SJCRH30 (cell line): ENCODE measurements at places on chromosomes 2 and 18. TPM values are rescaled to one million over a fixed set of nuclear protein-coding genes. Genes with fewer than 3 reads are reported as not detected.

The PAIP2B gene
- total RNA-seq: 2.8 and 3.1 TPM in 2 replicates

The STON1 gene
- total RNA-seq: 12.5 and 13.7 TPM in 2 replicates

DNA sequence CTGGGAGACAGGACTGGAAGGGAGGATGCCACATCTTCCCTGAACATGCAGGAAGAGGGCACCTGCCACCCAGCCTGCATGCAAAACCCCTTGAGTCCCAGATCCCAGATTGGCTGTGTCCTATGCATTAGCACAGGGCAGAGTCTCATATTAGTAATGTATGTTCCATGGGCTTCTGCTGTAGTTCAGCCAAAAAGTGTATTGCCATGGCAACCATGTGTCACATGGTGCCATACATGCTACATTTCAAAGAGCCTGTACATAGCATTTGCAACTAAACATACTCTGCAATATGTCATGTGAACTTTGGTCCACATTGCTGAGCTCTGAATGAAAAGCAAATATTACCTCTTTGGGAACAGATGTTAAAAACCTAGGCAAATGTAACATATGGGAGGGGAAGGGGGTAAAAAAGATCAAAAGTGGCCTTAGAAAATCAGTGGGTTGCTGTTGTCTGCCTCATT is 78.4 kb downstream of the DPP4 start:
- DNase-seq: no peak

GRCh38 chr2:1709946-1710560 is 34.3 kb downstream of the PXDN start:
- no peak for DNase-seq

The RNU2-63P gene
- total RNA-seq: not detected in 2 replicates

The RAB6C gene
- not detected in 2 replicates for total RNA-seq

- DNase-seq: peak; percentile 69
Measured at GRCh38 chr2:29920631-29921559, 491 bp downstream of the ALK start.

DNA sequence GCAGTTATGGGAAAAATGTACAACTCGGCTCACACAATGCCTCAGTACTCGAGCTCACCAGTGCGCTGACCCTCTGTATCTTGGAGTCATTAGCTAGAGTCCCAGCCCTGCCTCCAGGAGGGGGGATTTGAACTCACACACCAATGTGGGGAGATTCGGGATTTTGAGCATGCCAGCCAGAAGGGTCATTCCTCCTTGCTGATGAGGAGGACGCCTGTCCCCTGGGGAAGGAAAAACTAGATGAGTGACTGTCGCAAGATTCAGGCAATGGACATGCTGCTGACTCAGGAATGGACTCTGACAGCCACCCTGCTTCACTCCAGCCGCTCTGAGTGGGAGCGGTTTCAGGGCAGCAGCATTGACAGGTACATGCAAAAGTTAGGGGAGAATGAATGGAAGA is 20.6 kb downstream of the FIGN start:
- DNase-seq: no peak

DNA sequence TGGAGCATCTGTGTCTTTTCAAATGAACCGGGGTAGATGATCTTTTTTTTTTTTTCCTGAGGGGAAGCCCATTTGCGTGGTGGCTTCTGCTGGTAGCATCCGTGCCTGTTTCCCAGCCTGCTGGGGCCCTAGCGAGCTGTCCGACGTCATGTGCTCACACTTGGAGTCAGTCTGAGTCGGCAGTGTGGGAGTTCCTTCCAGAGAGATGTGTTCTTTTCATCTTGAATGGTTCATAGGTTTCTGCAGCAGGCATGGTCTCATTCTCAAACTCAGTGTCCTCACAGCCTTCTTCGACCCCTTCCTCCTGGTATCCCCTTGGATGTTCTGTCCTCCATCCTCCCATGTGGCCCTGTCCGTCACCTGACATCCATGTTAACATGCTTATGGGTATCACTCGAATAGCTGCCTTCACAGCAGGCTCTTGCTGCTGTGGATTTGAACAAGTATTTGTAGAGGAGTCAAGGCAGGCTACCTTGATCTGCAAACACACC is 51.0 kb downstream of the LDLRAD4 start:
- DNase-seq: no peak

The ATG9A gene
- total RNA-seq: 35.3 and 37.8 TPM in 2 replicates

DNA sequence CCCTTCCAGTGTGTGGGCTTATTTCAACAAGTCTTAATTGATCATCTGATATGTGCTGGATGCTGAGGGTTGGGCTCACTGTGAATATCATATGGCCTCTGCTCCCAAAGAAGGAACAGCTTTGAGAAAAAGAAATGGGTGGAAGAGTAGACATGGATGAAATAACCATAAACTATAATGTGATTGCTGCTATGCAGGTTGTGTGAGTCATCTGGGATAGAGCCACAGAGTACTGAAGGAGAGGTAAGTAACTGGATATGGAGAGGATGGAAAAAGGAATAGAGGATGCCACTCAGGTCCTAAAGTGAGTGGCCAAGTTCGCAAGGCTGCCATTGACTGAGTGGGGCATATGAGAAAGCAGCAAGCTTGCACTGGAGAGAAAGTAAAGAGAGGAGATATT is 8.7 kb upstream of the DSG2 start:
- no peak for DNase-seq

DNA sequence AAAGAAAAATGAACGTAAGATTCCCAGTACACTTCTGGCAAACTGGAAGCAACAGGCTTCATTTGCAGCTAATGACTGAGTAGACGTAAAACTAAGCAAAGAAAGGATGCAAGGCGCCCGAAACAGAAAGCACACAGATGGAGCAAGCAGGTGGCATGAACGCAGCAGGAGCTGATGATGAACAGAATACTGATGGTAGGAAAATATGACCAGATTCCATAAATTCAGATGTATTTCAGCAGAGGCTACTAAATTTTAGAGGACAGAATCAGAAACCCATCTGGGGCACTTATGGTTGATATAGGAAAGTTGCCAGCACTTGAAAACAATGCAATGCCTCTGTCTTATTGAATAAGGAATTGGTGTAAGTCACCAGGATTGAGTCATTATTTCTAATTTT is 658.7 kb upstream of the LINC00305 start:
- no peak for DNase-seq

DNA sequence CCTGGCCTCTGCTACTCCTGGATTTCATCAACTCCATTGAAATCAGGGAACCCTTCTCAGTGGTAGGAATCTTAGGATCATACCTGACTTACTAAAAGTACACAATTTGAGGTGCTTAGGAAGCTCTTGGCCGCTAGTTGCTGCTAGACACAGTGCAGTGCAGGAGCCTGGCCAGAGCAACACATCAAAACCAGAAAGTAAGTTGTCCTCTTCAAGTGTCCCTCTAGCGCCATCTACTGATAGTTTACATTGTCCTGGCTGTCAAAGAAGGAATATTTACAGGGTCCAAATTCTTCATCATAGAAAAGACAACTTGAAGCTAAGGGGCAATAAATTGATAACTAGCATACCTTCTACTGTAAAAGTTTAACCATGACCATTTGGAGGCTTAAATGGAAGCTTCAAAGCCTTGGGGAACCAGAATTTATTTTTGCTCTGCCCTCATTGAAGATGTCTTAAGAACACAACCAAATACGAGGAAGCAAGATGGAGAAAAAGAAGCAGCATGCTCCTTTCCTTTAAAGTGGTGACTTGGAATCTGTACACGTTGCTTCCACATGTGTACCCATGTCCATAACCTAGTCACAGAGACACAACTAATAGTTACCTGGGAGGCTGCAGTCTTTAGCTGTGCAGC is 889.1 kb upstream of the GCFC2 start:
- DNase-seq: peak; percentile 92

GRCh38 chr2:27730980-27731691 is 40.4 kb upstream of the MRPL33 start:
- DNase-seq: no peak

The C2orf80 gene
- total RNA-seq: not detected in 2 replicates

DNA sequence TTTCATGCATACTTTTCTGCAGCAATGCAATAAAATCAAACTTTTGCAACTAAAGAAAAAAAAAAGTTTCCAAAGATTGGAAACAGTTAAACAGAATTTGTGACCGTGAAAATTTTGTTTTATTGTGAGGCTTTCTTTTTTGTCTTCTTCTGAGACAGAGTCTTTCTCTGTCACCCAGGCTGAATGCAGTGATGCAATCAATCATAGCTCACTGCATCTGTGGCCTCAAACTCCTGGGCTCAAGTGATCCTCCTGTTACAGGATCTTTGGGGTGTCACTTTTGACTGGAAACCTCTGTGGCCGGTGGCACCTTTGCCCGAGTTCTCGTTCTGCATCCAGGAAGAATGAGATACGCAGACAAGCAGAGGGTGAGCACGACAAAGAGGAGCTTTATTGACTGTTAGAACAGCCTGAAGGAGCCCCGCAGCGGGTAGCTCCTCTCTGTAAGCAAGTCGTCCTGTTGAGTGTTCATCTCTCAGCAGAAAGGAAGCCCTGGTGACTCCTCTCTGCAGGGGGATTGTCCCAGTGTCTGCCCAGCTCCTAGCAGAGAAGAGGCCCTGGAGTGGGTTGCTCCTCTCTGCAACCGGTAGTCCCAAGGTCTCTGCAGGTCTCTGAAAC is 16.9 kb upstream of the ILKAP start:
- DNase-seq: no peak

The UGT1A6 gene
- total RNA-seq: not detected in 2 replicates

DNA sequence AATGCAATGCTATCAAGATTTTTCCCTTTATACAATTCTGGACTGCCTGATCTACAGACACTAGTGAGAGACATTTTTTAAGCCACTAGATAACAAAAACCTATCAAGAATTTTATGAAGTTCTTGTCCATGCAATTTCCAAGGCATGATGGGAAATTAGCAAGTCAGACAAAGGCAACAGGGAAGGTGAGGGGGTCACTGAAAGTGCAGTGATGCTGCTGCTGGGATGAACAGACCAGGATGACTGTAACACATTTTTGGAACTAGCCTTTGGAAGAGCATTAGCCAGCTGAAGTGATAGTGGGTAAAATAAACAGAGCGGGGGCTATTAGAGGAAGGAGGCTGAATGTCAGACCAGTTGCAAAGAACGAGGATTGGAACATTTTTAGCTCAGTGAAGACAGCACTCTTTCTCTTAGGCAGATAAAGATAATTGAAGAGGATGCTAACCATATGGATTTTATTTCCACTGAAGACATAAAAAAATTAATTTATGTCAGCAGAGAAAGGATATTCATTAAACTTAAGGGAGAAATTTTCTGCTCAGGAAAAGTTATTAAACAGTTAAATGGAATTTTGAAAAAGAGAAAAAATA is 17.9 kb downstream of the NRXN1 start:
- DNase-seq: no peak

The EGR4 gene
- not detected in 2 replicates for total RNA-seq

DNA sequence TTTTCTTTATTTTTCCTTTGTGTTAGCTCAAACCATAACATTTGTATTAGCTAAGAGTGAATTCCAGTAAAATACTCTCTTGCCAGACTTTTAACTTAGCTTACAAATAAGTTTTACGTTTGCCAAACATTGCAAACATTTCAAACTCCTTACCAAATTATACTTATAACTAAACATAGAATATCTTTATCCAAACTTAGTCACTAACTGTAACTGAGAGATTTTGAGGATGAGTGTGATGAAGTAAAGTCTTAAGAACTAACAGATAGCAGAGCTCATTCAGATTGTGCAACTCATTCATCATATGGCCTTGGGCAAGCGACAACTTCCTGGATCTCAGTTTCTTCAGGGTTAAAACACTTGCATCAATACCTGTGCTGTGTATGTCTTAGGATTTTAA is 533.7 kb downstream of the TDRD15 start:
- no peak for DNase-seq

DNA sequence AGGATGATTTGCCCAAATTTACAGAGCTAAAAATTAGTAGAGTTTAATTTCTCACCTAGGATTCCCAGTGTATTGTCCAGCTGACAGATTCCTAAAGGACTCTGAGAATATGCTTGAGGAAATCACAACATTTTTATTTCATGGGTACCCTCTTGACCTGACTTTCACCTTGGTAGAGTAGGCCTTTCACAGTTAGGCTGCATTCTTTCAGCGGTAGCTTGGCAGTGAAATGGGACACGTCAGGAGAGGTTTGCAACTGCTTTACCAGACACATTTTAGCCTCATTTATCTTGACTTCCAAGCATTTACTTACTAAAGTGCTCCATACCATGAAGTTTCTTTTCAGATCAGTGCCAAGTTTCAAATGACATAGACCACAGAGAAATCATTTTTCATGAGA is 937.9 kb upstream of the LRRTM1 start:
- no peak for DNase-seq

GRCh38 chr2:37854676-37855282 is 70.3 kb upstream of the RMDN2 start:
- no peak for DNase-seq

DNA sequence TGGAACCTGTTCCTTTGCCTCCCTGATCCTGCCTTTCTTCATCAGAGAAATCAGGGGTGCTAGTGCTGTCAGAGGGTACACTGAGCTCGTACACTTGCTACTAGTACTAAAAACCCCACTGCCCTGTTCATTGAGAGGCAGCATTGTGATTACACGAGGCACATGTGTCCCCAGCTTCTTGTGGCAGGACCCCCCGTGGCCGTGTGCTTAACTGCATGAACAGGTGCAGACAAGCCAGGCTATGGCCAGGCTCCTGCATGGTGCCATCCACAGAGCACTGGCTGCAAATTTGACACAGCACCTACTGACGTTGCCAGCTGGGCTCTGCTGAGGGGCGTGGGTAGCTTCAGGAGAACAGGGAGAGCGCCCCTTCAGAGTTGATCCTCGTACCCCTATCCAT is 248.4 kb downstream of the GLI2 start:
- DNase-seq: peak; percentile 80

The NMS gene
- not detected in 2 replicates for total RNA-seq

- peak; percentile 31 for DNase-seq
Measured at GRCh38 chr18:76493213-76494161, 1.6 kb downstream of the ZNF516 start.

GRCh38 chr18:7177116-7177744 is 53.7 kb upstream of the LRRC30 start:
- DNase-seq: peak; percentile 34

- DNase-seq: no peak
Measured at GRCh38 chr2:168559187-168559586, 103.1 kb downstream of the CERS6 start.

The PTPN4 gene
- total RNA-seq: 30.8 and 33.6 TPM in 2 replicates

GRCh38 chr2:208373460-208374089 is 33.0 kb upstream of the PTH2R start:
- DNase-seq: peak; percentile 67

DNA sequence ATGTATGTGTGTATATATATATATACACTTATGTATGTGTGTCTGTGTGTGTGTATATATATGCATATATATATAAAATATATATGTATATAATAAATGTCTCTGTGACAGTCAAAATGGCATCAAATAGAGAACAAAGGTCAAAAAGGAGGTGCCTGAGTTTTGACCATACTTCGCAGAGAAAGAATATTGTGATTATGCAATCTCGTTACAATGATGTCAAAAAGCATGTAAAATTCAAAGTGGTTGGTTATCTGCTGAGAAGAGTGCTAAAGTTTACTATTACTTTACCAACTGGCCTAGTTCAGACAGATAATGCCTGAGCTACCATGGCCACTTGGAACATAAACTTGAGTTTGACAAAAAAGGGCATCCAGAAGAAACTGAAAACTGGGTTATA is 375.0 kb downstream of the NBAS start:
- no peak for DNase-seq

- DNase-seq: no peak
Measured at GRCh38 chr2:231556981-231557380, 26.7 kb upstream of the NMUR1 start.

The EVX2 gene
- total RNA-seq: not detected in 2 replicates
